ENCODE measurements at places on chromosomes 6 and 20.

DNA sequence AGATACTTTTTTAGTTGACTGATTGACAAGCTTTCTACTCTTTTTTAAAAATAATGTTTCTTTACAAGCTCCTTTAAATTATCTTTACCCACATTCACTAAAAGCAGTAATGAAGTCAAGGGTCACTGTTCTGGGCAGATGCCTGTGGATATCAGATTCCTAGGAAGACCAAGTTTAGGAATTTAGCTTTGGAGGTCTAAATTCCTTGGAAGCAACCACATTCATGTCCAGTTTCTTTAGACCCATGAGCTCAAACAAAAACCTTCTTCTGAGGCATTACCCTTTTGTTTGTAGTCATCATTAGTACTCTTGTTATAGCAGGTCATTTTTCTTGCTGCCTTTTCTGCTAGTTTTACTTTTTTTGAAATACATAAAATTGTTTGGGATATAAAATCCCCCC is 462.9 kb upstream of the JAG1 start:
- DNase-seq = no peak

DNA sequence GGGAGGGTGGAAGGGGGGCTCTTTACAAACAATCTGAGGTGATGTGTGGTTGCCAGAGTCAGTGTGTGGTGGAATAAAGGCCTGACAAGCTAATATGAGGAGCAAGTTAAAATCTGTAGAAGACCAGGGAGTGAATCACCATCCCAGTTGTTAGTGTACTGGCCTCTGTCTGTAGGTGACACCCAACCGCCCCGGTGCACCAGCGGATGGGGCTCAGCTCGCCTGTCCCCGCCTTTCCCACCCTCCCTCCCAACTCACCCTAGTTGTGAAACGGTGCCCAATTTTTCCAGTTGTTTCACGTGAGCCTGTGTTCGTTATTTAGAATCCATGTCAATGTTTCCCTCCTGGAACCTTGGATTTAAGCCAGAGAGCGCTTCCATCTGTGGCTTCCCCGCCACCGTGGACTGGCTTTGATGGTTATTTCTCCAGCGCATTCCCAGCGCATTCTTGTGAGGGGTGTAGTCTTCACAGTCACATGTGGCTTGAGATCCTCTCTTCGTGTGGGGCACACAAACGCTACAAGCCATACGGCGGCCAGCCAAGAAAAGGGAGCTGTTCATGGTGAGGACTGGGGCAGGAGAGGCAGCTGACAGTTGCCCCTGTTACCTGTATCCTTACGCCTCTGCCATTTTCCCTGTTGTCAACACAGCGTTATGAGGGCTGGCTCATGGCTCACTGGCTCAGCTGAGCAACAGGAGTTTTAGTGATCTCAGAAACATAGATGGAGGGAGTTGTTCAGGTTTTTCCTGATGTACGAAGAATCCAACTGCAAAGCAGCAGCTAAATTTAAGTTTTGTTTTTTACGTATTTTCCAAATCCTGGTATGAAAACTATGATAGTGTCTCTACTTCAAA is 137.6 kb downstream of the ZDHHC14 start:
- no peak for DNase-seq

- DNase-seq = no peak
Observed at GRCh38 chr6:25193460-25194171, 85.6 kb upstream of the CARMIL1 start.

DNA sequence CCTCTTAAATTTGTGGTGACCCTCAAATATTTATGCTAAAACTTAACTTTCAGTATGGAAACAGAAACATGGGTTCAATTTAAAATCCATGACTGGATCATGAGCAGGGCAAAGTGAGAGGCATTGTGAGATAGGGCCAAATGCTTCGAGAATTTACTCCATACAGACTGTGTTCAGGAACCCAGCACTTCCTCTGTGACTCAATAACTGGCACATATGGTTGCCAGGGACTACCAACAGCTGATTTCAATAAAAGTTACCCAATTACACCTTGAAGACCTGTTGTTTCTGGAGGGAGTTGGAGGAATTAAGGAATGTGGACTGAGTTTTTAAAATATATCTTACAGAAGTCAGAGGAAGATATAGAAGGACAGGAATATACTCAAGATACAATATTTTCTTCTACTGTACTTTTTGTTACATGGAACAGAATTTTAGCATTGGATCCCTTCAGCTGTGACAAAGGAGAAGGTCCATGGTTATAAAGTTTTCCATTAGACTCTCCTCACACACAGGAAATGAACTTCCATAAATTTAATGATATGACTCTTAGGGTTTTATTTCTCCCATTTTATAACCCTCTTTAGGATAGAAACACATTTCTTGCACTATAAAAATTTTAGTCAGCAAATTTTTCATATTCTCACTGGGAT is 258.5 kb downstream of the KHDC1L start:
- no peak for DNase-seq
